ENCODE measurements at places on chromosomes 1 and 21.

DNA sequence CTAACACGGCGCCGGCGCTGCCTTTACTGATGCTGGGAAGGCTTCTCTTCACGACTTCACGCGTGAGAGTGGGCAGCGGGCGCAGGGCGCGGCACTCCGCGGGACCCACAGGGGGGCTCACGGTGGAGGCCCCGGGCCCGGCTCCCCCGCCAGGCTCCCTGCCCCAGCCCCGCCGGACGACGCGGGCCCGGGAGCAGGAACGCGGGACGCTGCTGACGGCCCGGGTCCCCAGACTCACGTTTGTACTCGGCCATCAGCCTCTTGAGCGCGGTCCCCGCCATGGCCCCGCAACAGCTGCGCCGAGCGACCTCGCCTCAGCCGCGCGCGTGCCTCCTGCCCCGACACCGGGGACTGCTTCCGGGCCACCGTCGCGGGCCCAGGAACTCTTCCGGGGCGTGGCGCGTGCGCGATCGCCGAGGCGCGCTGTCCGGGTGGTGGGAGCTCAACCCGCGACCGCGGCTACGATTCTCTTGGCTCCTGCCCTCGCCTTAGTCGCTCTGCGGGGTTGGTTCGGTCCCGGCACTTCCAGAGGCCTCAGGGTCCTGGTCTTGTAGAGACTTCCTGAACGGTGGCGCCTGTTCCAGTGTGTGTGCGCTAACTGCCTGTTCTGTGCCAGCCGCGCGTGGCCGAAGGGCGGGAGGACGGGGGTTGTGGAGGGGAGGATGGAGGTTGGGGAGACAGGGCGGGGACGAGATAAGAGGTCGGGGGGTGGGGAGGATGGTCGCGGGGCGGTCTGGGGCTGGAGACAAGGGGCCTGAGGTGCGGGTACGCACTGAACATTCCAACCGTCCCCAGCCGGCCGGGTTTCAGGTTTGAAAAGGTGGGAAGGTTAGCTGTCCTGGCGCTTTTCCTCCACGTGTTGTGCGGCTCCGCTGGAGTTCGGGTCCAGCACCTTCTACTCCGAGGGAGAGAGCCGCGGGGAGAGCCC, at the start of gene UBE2G2:
TSS of gene UBE2G2 (minus strand) at position 353 of the 928 bp plus-strand sequence. CDS start at position 281, 72 bp downstream.
- DNase-seq = peak; percentile 67

DNA sequence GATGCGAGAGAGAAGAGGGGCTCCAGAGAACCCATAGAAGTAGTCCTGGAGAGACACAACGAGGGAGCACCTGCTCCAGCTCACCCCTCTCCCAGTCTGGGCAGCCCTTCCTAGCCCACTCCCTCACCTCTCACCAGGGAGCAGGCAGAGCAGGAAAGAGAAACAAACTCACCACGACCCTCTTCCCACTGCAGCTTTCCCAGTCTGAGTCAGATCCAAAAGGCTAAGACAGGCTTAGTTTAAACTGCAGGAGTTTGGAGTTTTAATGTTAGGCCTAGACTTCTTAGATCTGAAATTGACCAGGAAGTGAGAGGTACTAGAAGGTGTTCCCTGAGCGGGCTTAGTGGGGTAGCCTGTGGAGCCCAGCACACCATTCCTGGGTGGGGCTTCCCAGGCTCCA, 29.6 kb downstream of the SLC1A7 start:
- DNase-seq = no peak

DNA sequence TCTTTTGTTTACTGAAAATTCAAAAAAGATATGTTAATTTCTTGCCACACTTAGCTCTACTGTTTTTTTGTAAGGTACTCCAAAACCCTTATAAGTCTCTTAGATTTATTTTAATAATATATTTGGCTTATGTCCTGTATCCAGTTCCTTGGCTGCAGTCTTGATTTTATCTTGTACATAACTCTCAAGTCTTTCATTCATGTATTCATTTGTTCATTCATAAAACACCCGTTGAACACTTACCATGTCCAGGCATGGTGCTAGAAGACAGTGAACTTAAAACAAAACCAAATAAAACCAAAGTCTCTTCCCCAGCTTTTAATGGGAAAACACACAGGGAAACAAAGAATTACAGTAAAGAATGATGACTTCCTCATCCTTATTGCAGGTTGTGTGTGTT, 215.8 kb downstream of the FGGY start:
- DNase-seq = no peak

GRCh38 chr21:44354775-44355771, 1.7 kb downstream of the TRPM2 start:
- peak; percentile 16 for DNase-seq

GRCh38 chr1:243268751-243269460, 13.1 kb downstream of the SDCCAG8 start:
- no peak for DNase-seq

DNA sequence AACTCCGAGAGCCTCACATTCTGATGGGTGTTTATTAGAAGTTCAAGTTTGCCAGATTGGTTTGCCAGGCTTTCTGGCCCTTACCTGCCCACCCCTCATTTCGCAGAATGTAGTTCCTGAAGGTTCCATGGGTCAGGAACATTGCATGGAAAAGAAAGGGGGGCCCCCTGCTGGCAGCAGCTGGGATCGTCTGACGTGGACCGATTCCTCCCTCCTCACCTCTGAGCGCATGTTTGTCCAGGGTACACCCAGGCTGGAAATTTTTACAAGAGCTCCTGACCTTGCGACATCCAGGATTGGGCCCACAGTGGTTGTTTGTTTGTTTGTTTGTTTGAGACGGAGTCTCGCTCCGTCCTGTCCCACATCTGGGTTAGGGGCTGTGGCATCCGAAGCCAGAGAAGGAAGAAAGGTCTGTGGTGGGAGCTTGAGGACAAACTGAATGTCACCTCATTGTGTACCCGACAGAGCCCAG, 126.0 kb upstream of the TMEM51 start:
- no peak for DNase-seq

- no peak for DNase-seq
Observed at GRCh38 chr1:47838562-47839432, 158.4 kb downstream of the TRABD2B start.

- DNase-seq = no peak
Observed at GRCh38 chr1:30315185-30315960, 408.0 kb downstream of the MATN1 start.

DNA sequence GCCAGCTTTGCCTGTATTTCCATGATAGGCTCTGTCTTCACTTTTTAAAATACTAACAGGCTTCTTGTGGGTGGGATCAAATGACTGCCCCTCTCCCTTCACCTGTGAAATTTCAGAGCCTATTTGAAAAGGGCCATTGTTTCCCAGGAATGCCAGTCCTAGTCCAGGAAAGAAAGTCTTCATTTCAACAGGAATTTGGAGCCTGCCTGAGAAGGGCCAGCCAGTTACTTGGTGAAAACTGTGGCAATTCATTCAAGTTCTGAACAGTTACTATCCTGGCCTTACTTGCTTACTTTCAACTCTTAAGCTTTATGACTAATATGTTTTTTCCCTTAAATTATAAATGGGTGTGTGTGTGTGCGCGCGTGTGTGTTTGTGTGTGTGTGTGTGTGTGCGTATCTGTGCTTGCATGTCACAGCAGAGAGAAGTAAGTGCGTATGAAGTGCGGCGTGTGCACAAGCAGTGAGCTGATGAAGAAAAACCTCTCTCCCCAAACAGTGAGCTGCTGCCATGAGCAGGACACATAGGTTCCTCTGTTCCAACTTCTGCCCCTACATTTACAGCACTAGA, 67.5 kb upstream of the RNPC3 start:
- no peak for DNase-seq

GRCh38 chr1:212759683-212760082, 31.9 kb downstream of the NSL1 start:
- DNase-seq = no peak

DNA sequence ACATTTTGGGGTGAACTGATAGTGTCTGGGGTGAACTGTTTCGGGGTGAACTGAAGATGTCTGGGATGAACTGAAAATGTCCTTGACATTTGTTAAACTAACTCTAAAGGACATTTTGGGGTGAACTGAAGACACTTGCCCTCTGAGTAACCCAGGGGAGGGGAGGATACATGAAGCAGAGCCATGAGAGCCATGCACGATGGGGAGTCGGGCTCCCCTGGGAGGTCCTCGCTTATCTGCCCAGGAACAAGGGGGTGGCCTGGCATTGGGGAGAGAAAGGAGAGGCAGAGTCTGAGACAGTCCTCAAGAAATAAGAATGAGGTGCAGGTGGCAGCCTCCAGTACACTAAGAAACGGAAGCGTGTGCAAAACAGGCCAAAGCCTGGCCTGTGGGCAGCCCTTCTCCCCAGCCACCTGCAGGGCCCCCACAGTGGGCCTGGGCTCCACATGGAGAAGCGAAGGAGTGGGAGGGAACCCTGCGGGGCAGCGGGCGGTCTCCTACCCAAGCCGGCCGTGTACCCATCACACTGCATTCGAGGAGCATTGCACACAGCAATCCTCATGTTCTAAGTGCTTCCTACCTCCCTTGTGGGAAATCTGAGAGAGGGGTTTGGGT, 24.2 kb downstream of the RSPH1 start:
- no peak for DNase-seq

Data from stimulated activated naive CD4-positive, alpha-beta T cell (primary cell).